ENCODE measurements at places on chromosomes 3 and 15. TPM values are rescaled to one million over a fixed set of nuclear protein-coding genes. Genes with fewer than 3 reads are reported as not detected.

DNA sequence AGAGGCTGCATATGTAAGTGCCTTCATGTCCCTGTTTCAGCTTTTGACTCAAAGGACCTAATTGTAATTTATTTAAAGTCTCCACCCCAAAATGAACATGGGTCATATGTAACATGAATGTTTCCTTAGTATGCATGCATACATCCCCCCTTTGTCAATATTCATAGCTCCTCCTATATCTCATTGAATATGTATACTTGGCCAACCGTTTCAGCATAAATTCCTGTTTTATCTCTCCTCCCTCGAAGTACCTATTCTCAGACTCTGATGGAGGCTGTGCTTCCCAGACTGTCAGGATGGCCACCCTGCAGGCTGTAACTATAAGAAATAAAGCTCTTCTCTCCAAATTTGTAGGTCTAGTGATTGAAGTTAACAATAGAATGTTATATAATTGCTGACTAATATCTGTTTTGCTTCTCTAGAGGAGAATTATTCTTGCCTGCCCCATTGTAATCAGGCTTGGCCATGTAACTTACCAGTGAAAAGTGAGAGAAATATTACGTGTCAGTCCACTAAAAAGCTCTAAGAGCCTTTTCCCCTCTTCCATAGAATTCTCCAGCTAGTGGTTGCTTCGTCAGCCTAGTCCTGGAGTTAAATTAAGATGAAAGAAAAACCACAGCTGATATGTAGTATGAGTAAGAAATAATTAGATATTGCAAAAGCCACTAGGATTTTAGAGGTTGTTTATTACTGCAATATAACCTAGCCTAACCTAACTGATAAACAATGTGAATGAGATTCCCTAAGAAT is 245.1 kb downstream of the ZNF385D start:
- no peak for DNase-seq

GRCh38 chr15:99092554-99093172 is 12.2 kb upstream of the SYNM start:
- DNase-seq, result no peak

DNA sequence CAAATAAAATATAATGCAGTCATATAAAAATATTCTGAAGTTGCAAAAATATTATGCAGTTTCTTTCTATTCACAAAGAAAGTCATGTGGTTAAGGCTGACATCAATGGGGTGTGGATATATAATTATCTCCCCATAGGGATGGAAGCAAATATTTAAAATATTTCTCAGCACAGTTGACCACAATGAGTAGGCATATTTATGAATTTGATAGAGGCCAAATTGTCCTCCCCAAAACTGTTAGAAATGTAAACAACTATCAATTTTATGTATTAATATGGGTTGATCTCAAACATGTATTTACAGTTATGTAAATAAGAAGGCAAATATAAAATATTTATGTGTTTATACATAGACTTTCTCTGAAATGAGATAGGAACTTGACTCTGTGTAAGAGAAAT is 246.0 kb upstream of the CBLB start:
- no peak for DNase-seq

GRCh38 chr3:114221165-114221880 is 16.1 kb downstream of the ZNF80 start:
- DNase-seq, result no peak

DNA sequence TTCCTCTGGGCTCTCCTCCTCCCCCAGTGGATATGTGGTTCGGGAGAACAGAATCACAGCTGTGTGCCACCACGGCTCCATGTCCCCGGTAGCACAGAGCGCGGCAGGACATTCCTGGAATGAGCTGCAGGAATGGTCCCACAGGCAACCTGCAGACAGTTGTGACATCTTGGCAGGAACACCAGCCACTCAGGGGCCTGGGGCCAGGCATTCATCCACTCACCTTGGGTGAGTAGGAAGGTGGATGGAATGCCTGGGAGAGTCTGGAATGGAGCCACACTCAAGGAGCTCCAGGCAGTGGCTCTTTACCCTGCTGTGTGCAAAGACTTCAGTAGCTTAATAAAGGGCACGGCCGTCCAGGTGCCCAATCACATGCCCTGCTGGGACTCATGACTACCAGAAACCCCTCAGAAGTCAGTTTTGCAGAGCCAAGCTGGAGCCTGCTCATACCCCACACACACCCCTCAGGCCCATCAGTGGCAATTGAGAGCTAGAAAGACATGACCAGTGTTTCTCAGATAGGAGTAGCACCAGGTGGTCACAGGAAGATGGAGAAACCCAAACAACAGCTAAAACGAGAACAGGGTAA is 117.3 kb upstream of the PRR20G start:
- DNase-seq, result no peak

DNA sequence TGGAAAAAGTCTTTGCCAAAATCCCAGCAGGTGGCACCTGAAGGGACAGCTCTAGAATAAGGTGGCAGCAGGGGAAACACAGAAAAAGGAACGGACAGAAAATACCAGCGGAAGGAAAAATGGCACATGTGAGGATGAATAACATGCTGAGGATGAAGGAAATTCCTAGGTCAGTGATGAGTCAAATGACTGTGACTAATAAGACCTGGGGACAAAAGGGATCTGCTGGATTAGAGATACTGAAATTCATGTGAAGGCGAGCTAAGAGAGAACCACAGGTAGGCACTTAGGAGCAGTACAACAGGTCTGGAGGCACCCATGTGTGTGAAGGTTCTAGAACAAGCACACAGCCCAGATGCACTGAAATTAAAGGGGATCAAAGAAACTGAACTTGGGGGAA is 482.5 kb downstream of the FOXP1 start:
- DNase-seq, result no peak

DNA sequence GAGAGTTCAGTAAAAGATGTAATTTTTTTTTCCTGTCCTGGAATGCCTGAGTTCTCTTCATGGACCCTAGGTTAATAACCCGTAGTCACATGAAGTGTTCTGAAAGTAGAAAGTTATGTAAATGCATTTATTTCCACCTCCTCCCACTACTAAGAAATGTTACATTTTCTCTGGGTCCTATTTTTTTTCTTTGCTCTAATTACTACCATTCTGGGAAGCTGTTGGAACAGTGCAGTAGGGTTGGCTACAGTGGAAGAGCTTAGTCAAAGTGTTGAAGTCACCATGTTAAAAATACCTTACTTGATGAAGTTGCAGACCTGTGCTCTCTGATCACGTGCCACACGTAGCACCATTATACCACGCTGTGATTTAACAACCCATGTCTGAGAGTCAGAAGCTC is 153.8 kb upstream of the TSC22D2 start:
- no peak for DNase-seq

DNA sequence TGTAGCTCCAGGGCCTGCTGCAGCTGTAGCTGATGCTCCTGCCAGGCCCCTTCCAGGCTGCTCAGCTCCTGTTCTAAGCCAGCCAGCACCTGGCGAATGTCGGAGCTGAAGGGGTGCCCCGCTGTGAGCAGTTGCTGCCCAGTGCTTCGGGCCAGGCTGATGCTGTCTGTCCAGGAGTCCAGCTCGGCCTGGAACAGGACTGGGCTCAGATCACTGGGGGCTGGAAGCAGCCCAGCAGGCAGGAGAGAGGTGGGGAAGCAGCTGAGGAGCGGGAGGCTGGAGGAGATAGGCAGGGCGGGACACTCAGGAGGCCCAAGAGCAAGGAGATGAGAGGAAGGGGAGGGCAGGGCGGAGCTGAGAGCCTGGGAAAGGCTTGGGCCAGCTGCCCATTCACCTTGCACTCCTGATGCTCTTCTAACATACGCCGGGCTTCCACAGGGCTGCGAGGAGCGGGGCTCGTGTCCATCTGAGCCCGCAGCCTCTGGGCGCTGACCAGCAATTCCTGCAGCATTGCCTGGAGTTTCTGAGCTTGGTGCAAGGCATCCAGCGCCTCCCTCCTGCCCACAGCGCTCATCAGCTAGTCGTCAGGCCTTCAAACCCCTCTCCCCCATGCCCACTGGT is 23.2 kb downstream of the PLA2G4B start:
- DNase-seq, result no peak

GRCh38 chr15:33309602-33310276 is 1.0 kb upstream of the RYR3 start:
- DNase-seq, result peak; percentile 7

- DNase-seq, result peak; percentile 41
These were observed 606.7 kb upstream of the MDFIC2 start for GRCh38 chr3:70919091-70919490.

DNA sequence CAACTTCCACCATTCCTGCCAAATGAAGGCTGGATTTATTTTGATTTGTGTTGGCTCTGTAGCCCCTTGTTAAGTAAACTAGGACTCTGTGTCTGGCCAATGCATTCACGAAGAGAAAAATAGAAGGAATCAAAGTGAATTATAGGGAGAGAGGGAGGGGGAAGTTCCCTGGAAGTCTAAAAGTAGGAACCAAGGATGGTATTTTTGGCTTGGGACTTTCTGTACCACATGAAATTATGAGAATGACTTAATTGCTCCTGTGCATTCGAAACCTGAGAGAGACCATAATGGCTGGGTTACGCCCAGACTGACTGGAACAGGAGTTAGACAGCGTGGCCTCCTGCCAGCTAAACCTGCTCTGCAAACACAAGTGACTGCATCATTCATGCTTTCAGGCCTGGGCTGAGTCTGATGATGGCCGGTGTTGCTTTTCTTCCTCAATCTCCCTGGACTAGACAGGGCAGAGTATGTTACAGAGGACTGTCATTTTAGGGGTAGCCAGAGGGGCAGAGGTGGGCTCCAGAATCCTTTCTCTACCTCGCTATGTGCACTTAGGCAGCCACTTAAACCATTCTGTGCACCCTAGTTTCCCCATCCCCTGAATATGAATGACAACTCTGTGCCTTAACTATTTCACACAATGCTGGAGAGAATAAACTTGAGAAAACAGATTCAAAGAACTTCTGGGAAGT is 58.9 kb downstream of the MYO1E start:
- no peak for DNase-seq

DNA sequence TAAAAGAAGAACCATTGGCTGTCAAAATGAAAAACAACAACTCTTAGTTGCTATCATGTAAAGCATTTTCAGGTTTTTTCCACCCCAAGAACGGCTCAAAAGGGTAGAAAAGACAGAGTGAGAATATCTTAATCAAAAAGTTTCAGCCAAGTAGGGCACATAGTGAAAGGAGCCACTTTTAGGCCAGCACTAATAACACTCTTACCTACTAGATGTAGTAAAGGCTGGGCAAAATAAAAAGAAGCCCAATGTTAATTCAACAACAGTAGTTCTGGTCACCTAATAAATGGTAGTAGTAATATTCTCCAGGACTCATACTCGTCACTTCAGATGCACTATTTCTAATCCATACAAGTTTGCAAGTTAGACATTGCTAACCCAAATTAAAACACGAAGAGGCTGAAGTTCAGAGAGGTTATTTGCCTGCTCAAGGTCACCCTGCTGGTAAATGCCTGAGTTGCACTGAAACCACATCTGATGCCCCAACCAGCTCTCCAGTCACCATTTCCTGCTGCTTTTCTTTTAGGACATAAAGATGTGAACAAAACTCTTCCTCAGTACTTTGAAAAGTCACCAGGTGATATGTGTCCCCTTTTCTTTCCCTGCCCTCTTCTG is 7.5 kb downstream of the GOLIM4 start:
- DNase-seq, result no peak

GRCh38 chr3:120801484-120801883 is 58.9 kb downstream of the GTF2E1 start:
- DNase-seq, result no peak

GRCh38 chr3:114319453-114319852 is 25.6 kb downstream of the TIGIT start:
- DNase-seq, result peak; percentile 39

DNA sequence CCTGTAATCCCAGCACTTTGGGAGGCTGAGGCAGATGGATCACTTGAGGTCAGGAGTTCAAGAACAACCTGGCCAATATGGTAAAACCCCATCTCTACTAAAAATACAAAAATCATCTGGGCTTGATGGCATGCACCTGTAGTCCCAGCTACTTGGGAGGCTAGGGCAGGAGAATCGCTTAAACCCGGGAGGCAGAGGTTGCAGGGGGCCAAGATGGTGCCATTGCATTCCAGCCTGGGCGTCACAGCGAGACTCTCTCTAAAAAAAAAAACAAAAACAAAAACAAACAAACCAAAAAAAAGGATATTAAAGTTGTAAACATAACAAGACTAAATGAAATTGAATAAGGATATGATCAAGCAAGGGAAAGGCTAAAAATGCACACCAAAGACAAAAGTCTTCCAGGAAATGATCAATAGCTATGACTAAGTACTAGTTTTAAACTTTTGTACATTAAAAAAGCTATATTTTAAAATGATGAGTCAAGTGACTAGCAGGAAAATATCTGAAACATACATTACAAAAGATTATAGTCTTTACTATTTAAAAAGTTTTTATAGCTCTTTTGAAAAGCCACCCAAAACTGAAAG is 28.6 kb downstream of the KLHL6 start:
- DNase-seq, result no peak

DNA sequence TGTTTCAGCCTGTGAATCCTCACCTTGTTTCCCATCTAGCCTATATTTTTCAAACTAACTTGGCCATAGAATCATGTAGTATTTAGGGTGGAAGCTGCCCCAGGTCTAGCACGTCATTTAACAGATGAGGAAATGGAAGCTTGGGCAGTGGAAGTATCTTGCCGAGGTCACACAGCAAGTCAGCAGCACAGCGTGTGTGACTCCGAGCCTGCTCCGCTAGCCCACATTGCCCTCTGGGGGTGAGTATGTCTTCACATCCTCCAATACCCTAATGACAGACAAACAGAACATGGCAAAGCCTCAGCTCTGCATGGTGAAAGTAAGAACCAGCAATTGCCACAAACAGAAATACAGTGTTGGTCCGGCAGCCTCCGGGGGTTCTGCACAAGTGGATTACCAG is 2.2 kb upstream of the CCR5 start:
- no peak for DNase-seq

- DNase-seq, result no peak
These were observed 371.4 kb downstream of the SV2B start for GRCh38 chr15:91471468-91471867.

- peak; percentile 79 for DNase-seq
These were observed 36.5 kb upstream of the SPTBN5 start for GRCh38 chr15:41930221-41930866.

The SLC2A2 gene
- not detected for total RNA-seq

The NTRK3 gene
- not detected for total RNA-seq

The NMNAT3 gene
- 0.77 TPM for total RNA-seq

The GPR156 gene
- under 0.01 TPM for total RNA-seq

The CCR3 gene
- not detected for total RNA-seq

The CDHR4 gene
- not detected for total RNA-seq

The ACTC1 gene
- total RNA-seq, result not detected

The TMA7 gene
- total RNA-seq, result 108 TPM

The PLA1A gene
- 11.9 TPM for total RNA-seq

The GABRA5 gene
- total RNA-seq, result not detected

The TRPC1 gene
- 5.2 TPM for total RNA-seq
